Activated CD8-positive, alpha-beta memory T cell treated with anti-CD3 and anti-CD28 coated beads, Interleukin-2, amount 10 ng/mL, durations not matched to agents 7 days and 5 days (primary cell): ENCODE measurements at places on chromosomes 11 and 22. TPM values are rescaled to one million over a fixed set of nuclear protein-coding genes. Genes with fewer than 3 reads are reported as not detected.
A peak's percentile ranks its signal among the peaks of the same experiment; 100 is the strongest.

MS4A1 gene
- total RNA-seq, result not detected

GRCh38 chr11:12287009-12287373 lies 90.4 kb upstream of the PARVA start:
- H3K4me1 ChIP-seq, result peaks cover 17% of the 10 kb centered on the region
- no peak overlapping the region for H3K4me3 ChIP-seq
- H3K27me3 ChIP-seq, result no peaks in the 10 kb centered on the region
- no peaks in the 10 kb centered on the region for H3K36me3 ChIP-seq
- no peak overlapping the region for H3K27ac ChIP-seq

- H3K27me3 ChIP-seq, result peaks cover 44% of the 10 kb centered on the region
- no peak overlapping the region for H3K4me3 ChIP-seq
- no peaks in the 10 kb centered on the region for H3K36me3 ChIP-seq
- H3K4me1 ChIP-seq, result peaks cover 11% of the 10 kb centered on the region
- DNase-seq, result no peak
These were observed 1.8 kb downstream of the GP1BB start for GRCh38 chr22:19724927-19725661.

IRAG1 gene
- total RNA-seq, result not detected

DNA sequence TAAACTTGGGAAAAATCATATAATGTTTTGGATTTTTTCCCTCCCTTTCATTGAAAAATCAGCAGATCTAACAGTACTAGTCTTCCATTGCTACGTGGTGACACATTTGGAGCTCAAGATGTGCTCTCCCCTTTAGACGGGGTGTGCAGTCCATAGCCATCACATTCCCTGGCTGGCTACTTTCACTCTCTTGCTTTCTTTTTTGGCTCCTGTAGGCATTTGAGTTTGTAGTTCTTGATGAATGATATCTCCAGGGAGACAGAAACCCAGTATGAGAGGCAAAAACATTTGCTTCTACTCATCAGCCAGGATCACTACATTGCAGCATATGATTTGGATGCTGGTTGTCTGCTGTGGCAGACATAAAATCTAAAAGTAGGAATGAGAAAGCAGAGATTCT lies 12.1 kb downstream of the CCDC81 start:
- no peaks in the 10 kb centered on the region for H3K36me3 ChIP-seq
- no peak overlapping the region for H3K4me3 ChIP-seq
- H3K27ac ChIP-seq, result no peak overlapping the region
- no peak for DNase-seq
- no peaks in the 10 kb centered on the region for H3K4me1 ChIP-seq

- H3K27me3 ChIP-seq, result no peaks in the 10 kb centered on the region
- H3K36me3 ChIP-seq, result peaks cover 2% of the 10 kb centered on the region
- H3K4me3 ChIP-seq, result peak overlapping the region; percentile 68
- no peak for DNase-seq
These were observed 13.7 kb downstream of the TBC1D22A start for GRCh38 chr22:46775850-46776826.

DNA sequence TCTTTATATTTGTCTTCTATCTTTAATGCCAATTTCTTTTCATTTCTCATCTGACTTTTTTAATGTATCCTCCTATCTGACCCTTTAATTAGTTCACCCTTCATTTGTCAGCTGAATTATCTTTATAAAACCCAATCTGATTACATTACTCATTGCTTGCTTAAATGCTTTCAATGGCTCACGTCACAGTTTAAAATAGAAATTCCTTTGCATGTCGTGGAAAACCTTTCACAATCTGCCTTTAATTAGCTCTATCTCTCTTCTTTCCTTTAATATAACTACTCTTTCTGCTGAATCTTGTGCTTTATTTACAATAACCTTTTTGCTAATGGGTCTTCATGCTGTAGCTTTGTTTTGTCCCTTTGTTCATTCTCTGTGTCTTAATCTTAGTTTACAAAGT lies 125.7 kb downstream of the DYNC2H1 start:
- no peak overlapping the region for H3K4me3 ChIP-seq
- no peaks in the 10 kb centered on the region for H3K36me3 ChIP-seq
- no peaks in the 10 kb centered on the region for H3K4me1 ChIP-seq
- DNase-seq, result no peak

DNA sequence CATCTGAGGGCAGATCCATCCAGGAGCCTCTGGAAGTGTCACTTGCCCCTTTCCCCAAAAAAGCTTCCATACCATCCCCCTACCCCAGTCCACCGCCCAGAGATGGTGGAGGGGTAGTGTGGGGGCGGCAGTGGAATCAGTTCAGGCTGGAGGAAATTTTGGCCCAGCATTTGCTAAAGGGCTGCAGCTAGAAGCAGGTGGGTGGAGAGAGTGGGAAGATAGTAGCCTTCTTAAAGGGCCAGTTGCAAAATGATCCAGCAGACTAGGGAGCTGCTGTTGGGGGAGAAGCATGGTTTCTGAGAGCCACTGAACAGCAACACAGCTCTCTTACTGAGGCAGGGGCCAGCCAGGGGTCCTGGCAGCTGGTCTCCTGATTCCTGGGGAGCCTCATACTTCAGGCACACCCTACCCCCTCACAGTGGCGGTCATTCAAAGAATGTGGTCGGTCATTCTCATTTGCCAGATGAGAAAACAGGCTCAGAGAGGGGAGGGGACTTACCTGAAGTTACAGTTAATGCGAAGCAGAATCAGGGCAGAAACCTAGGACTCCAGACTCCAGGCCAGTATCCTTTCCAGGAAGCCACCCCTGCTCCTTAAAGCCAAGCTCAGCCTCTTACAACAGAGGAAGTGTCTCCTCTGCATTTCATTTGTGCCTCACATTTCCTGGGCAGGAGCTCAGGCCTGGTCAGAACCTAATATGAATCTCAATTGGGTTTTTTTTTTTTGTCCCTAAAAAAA lies 5.4 kb downstream of the SEC14L2 start:
- peaks cover 3% of the 10 kb centered on the region for H3K36me3 ChIP-seq
- H3K4me3 ChIP-seq, result no peak overlapping the region
- H3K27ac ChIP-seq, result no peak overlapping the region
- H3K27me3 ChIP-seq, result peaks cover 13% of the 10 kb centered on the region
- no peak for DNase-seq
- H3K4me1 ChIP-seq, result peaks cover 13% of the 10 kb centered on the region
